ENCODE measurements at places on chromosomes 7 and 10.

GRCh38 chr10:114624951-114625780 lies 32.9 kb downstream of the ABLIM1 start:
- DNase-seq: peak; percentile 19

GRCh38 chr7:95865716-95866371 lies 93.5 kb downstream of the DYNC1I1 start:
- DNase-seq: no peak

- DNase-seq: peak; percentile 51
These were observed at the start of gene PPP1R9A for GRCh38 chr7:94907026-94907810. PPP1R9A (plus strand) TSS chr7:94907594; CDS start chr7:94910114, 2,520 bp downstream.

GRCh38 chr10:95214793-95215192 lies 20.8 kb downstream of the ACSM6 start:
- DNase-seq: no peak

DNA sequence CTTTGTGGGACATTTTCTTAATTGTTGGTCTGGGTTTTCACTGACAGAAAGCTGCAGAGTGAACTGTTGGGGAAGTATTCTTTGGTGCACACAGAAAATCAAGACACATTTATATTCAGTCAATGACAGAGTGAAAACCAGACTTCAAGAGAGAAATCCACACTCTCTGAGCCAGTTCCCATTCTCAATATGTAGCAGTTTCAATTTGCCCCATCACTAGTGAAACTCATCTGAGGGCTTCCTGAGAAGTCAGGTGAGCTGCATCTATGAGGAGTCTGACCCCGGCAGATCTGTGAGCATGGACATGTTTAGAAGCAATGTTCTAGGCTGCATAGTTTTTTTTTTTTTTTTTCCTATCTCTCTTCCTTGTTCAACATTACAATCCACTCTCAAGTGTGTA lies 163.7 kb upstream of the AHR start:
- DNase-seq: no peak

GRCh38 chr7:45153233-45153632 lies 4.4 kb upstream of the RAMP3 start:
- DNase-seq: no peak

DNA sequence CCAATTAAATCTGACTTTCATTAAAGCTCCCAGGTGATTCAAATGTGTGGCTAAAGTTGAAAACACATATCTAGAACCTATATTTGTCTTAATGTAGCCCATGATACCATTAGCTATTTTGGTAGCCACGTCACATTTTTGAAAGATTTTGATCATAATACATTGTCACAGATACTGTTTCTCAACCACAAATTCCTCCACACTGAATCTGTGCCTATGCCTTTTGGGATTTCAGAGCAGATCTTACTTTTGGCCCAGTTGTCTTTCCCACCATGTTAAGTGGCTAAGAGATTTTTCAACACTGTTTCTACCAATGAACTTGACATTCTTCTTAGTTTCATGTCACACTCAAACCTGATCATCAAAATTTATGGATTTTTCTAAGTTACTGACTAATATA lies 47.4 kb downstream of the CH25H start:
- no peak for DNase-seq

GRCh38 chr7:48097521-48098231 lies 8.6 kb downstream of the UPP1 start:
- DNase-seq: peak; percentile 74

- peak; percentile 70 for DNase-seq
These were observed at the start of gene URGCP for GRCh38 chr7:43906331-43907010. URGCP (minus strand) TSS chr7:43906596; CDS start chr7:43906575, 21 bp downstream.

- peak; percentile 36 for DNase-seq
These were observed 24.6 kb upstream of the MRPS33 start for GRCh38 chr7:141039376-141039775.

DNA sequence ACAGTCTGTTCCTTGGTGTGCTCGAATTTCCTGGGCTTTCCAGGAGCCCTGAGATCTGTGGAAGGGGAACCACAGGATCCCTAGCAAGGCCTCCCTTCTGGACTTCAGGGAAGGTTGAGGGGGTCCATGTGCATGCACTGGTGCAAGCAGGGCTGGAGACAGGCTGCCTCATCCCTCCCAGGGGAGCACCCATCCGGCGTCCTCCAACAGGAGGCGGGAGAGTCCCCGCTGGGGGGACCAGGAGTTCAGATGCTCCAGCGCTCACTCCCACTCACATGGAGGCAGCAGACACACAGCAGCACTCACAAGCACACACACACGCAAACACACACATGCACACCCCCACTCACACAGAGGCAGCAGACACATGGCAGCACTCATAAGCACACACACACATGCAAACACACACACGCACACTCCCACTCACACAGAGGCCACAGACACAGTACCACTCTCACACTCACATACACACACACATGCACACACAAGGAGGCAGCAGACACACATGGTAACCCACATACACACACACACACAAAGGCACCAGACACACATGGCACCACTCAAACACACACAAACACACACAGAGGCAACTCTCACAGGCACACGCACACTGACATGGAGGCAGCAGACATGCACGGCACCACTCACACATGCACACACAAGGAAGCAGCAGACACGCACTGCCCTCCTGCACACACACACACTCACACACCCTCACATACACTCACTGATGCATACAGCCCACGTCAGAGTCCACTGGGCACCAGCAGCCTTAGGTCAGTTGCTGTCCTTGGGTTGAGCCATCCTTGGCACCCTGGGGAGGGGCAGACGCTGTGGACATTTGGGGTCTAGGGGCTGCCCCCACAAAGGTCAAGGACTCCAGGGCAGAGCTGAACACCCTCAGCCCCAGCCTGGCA lies 247.0 kb upstream of the PPP2R2D start:
- DNase-seq: no peak

GRCh38 chr7:70926666-70927065 lies 205.3 kb upstream of the GALNT17 start:
- DNase-seq: no peak

DNA sequence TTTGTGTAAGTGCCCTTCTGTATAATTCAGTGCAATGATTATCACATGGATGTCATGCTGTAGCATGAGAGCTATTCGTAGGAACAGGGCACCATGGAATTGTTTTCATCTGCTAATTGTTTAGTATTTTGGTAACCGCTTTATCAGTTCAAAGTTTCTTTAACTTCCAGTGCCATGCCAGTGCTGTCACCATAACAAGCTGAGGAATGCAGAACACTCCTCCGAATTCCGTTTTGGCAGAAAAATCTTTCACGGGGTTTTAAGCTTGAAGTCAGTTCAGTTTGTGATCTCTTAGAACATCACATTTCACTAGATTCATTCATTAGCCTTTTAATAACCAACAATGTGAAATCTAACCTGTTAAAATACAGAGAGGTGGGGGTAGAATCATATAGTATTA lies 117.2 kb upstream of the SEMA3C start:
- DNase-seq: no peak

DNA sequence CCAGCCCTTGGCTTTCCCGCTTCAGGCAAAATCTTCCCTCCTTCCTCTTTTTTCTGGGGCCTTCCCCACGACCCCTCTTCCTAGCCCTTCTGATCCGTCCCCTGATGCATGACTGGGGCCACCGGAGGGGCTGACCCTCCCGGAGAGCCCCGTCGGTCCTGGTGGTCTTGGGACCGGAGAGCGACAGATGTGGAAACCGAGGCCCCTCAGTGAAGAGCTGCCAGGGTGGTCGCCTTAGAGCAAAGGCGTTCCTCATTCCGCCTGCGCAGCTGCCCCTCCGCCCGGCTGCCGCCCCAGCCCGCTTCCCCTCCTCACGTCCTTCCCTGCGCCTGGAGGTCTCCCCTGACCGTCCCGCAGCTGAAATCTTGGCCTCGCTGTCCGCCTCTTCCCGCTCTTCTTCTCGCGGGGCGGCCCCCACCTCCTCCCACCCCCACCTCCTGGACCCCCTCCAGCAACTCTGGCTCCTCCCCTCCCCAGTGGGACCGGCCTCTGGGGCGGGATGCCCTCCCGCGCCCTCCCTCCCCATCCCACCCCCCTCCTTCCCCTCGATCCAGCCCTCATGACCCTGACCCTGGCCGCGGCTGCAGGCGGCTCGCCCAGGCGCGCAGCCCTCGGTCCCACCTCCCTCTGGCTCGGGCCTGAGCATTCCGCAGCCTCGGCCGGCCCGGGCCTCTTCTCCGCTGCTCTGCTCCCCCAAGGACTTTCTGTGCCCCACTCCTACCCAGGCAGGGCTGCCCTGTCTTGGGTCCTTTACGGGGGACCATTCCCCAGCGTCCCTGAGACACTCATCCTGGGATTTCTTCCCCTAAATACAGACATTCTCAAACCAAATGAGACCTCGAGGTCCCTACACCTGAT lies at the start of gene RARRES2:
TSS of gene RARRES2 (minus strand) at position 367 of the 858 bp plus-strand sequence. CDS start 1,020 bp downstream, outside the sequence.
- no peak for DNase-seq

DNA sequence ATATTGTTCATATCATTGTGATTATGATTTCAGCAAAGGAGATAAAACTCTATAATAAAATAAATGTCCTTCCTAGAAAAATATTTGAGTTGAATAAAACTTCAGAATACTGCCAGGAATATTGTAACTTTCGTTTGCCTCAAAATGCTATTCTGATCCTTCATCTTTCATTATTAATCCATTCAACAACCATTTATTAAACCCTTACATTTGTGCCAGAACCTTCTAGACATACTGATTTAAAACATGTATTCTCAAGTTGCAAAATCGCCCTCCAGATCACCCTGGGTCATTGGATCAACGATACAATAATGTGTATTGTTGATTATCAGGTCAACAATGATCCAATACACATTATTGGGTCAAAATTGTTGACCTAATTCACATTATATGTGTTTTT lies 759.8 kb downstream of the CNTNAP2 start:
- DNase-seq: no peak

GRCh38 chr7:14195079-14195478 lies 205.6 kb upstream of the ETV1 start:
- DNase-seq: no peak

- no peak for DNase-seq
These were observed 37.7 kb downstream of the CNPY1 start for GRCh38 chr7:155508376-155509358.

GRCh38 chr10:110058212-110058611 lies 50.4 kb downstream of the ADD3 start:
- no peak for DNase-seq

DNA sequence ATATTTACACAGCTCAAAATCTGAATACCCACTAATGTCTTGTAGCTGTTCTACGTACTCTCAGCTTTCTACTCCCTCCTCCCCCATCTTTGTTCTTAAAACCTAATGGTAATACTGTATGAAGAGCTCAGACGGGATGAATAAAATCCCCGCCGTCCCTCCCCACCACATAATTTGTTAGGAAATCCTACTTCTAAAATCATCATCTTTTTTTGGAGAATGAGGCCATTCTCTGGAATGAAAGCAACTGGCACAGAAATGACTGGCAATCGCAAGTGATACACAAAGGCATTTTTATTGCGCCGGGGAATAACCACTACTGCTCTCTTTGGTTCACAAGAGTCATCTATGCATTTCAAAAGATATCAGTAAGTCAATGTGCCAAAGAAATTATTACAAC lies 27.3 kb downstream of the SLC35B4 start:
- DNase-seq: no peak

DNA sequence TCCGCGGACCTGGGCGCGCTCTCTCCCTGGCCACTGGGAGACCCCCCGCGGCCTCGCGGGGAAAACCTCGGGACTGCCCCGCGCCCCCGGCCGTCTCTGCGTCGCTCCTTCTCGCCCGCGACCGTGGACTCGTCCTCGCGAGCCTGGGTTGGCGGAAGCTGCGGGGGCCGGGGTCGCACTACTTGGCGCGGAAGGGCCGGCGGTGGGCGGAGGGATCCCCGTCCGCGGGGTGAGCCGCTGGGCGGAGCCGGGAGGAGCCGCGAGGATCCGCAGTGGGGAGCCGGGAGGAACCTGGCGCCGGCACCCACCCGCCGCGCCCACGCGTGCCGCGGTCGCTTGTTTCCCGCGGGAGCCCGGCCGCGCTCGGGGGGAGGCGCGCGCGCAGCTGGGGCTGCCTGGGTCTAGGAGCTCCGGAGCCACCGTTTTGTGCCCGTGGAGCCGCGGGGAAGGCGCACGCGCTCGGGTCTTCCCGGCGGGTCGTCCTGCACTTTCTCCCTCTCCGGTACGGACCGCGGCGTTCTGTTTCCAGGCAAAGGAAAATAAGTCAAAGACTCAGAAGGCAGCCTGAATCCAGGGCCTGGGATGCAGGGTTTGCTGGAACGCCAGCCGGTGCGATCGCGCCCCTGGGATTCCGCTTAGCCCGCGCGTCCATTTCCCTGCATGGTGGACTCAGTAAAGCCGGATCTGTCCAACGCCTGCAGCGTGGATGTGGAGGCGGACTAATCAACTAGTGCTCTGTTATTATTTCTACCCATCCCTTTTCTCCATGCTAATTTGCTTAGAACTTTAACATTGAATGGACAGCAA lies 28.7 kb upstream of the KMT2C start:
- peak; percentile 97 for DNase-seq

GRCh38 chr10:89475125-89475524 lies 60.3 kb downstream of the SLC16A12 start:
- DNase-seq: no peak

GRCh38 chr10:27536437-27536836 lies 32.3 kb downstream of the RAB18 start:
- DNase-seq: peak; percentile 60

DNA sequence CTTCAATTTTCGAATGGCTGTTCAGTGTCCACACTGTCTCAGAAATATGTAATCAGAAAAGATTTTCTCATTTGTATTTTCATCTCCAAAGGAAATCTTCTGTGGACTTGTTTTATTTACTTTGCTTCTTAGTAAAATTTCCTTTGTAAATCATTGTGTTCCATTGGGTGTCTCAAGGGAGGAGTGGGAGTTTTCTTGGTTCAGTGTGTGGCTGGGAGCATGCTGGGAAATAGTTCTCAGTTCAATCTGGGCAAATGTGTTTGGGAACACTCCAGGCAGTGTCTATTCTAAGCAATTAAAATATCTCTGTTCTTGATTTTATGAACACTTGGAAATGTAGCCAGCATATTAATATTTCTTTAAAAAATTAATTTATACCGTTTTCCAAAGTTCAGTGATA lies 1019.8 kb downstream of the CNTNAP2 start:
- no peak for DNase-seq

GRCh38 chr10:129896860-129897200 lies 67.2 kb downstream of the EBF3 start:
- no peak for DNase-seq

DNA sequence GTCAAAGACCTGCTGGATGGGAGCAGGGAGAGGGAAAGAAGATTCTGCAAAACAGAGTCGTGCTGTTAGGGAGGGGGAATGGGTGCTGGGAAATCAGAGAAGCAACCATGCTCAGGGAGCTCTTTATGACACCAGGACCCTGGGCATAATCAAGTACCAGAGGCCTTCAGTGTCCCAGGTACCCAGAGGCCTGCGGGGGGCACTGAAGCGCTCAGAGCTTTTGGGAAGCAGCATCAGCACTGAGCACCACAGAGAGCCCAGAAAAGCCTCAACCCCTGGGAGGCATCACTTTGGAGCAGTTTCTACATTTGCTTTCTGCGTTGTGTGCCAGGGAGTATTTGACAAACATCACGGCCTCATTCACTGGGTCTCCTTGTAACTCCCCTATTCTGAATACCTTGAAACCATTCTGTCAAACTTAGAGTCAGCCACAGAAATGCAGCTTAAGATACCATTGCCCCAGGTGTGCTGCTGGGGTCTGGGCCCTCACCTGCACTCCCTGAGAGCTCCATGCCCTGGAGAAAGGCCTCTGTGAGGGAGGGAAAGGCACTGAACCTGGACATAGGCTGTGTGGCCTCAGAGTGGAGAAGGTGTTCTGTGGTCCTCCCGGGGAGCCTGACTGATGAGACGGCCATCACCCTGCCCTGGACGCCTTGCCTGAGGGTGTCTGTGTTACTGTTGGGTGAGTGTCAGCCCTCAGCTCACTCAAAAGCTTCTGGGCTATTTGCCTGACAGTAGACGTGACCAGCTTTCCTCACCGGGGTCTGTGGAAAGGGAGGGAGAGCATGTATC lies 37.1 kb downstream of the CXCL12 start:
- no peak for DNase-seq
